ENCODE measurements at places on chromosomes 3 and 15.

DNA sequence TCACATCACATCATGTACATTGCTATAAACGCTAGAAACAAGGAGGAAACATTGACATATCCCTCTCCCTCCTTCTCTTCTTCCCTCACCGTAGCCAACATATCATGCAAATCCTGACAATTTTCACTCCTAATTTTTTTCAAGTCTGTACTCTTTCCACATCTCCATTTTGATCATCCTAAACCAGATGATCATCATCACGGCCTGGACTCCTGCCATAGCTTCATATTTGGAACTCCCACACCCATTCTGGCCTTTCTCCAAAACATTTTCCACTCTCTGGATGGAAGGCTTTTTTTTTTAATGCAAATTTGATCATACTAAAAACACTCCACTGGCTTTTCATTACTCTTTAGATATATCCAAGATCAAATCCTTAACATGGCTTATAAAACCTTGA, 248.0 kb upstream of the CNTN3 start:
- peak; percentile 28 for DNase-seq

DNA sequence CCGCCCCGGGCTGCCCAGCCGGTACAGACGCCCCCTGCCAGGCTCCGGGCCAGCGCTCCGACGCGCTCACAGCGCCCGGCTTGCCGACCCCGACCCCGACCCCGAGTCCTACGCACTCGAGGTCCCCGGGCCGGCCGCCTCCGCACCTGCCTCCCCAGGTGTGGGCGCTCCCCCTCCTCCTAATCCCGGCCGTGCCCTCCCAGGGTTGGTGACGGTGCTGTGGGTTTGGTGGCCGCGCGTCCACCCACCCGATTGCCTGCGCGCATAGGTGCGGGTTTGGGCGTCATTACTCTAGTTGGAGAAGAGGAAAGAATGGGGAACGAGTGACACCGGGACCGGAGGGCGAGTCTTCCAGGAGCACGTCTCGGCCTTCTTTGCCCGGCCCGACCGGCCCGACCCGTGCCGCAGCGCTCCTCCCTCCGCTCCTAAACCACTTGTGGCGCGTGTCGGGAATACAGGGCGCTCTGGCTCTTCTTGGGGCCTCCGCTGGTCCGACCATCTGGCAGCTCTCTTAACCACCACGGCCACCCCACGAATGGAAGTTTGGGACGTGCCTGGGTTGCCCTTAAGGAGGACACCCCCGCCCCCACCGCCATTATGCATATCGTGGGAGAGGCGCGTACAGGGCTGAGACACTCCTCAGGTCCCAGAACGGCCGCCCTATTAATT, 810 bp upstream of the THRB start:
- DNase-seq: no peak

DNA sequence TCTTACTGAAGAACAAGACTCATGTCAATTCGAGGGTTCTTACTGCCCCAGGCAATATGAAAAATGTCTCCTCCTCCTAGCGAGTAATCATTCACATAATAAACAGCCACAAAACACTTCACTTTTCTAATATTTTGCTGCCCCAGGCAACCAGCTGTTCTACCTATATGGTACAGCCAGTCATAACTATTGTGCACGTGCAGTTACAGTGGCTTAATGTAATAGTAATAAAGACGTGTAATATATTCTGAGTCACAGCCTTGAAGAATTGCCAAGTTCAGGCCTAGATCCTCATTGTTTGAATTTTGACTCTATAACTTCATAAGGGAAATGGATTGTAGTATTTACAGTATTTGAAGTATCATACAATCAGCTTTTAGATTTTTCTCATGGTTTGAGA, 1250.0 kb upstream of the GBE1 start:
- DNase-seq: peak; percentile 26

- no peak for DNase-seq
Measured at GRCh38 chr15:42101861-42102260, 7.5 kb upstream of the PLA2G4D start.

GRCh38 chr3:128730471-128730870, 4.5 kb downstream of the RAB7A start:
- no peak for DNase-seq

DNA sequence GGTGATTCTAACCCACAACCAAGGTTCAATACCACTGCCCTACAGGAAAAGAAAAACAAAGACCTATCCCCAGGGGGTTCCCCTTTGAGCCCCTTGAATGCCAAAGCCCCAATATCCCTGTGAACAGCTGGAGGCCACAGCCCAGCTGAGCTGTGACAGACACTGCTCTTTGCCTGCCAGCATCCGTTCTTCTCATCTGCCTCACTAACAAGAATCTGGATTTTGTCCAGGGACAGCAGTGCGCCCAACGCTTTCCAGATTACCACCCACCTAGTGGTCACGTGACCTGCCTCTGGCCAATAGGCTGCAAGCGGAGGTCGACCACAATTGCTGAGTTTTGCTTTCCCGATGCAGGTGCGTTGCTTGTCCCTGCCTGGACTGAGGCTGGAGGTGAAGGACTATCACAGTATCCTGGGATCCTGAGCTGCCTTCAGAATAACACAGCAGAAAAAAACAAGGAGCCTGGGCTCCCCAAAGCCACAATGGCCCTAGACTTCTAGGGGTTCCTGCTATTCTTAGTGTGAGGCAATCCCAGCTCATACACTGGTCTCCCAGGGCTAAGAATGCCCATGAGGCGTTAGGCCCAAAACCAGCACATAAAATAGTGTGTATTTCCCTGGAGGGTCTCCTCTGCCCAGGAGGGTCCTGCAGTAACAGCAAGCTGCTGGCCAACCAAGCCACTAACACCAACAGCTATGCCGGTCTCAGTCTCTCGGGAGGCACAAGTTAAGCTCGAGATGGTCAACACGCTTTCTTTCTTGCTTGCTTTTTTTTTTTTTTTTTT, 13.8 kb downstream of the BDH1 start:
- no peak for DNase-seq

GRCh38 chr3:72169561-72170472, 384.9 kb upstream of the PROK2 start:
- no peak for DNase-seq

GRCh38 chr3:13125092-13126015, 52.1 kb upstream of the IQSEC1 start:
- DNase-seq: no peak

GRCh38 chr3:191414286-191414685, 46.7 kb upstream of the PYDC2 start:
- no peak for DNase-seq

DNA sequence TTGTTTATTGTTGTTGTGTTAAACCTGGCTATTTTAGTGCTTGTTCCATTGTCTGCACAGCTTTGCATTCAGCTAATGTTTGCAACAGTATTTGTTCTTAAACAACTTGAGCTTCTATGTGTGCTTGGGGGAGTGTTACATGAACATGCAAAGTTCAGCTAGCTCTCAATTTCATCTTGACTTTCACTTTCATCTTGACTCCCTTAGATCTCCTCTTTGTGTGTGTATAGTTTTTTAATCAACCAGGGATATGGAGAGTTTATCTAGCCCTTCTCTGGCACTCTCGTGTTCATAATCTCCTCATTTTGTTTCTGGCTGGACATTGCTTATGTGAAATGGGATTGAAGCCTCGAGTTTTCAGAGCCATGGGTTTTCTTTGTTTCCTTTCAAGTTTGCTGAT, 212.4 kb upstream of the ZBTB20 start:
- DNase-seq: no peak

DNA sequence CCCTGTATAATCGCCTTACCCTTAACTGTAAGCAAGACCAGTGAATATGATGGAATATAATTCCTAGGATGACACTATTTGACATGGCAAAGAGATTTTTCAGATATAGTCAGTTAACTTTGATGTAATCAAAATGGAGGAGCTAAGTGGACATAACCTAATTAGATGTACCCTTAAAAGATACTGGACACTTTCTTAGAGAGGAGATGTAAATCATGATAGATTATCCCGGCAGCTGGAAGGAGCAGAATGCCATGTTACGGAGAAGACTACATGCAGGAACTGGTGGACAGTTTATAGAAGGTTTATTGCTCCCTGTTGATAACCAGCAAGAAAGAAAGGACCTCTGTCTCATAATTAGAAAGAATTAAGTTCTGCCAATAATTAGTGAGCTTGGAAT, 1142.9 kb downstream of the SI start:
- DNase-seq: no peak

DNA sequence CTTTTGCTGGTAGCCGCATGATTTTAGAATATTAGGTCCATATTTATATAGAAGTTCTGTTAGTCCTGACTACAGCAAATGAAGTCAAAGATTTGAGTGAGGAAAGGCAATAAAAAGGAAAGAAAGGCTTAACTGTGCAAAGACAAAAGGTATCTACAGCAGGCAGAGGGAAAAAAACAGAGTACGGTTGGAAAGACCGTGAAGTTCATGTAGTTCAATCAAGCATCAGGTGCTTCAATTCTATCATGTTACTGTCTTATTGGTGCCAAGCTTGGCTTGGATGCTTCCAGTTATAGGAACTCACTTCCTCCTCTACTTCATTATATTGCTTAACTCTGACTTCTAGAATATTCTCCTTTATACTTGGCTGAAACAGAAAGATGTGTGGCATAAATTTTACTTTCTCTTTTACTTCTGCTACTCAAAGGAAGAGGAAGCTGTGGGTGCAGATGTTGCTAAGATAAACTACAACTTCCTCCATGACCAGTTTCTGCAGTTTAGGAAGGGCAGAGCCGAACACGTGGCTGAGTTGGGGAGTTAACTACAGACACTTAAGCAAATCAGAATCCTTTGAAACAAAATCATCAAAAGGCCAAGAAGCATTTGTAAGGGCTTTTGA, 72.6 kb upstream of the ZBED2 start:
- no peak for DNase-seq

DNA sequence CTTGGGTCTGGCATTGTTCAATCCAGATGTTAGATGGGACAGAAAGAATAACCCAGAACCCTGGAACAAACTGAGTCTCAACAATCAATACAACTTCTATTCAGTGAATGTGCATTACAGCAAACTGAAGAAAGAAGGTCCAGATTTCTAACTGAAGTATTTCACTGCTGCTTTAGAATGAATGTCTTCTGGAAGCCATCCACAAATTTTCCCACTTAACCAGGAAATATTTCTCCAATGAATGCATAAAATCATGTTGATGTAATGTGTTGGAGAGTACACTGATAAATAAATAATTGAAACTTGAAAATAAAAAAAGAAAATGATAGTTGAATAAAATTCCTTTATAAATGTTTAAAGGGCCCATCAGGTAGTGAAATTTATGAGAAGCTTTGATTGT, 658.6 kb downstream of the ZBBX start:
- DNase-seq: no peak

- DNase-seq: no peak
Measured at GRCh38 chr3:179687967-179688535, 35.2 kb downstream of the USP13 start.

GRCh38 chr3:25662736-25663320, 1.9 kb downstream of the TOP2B start:
- no peak for DNase-seq

GRCh38 chr3:67535006-67535405, 119.4 kb downstream of the SUCLG2 start:
- DNase-seq: no peak

- no peak for DNase-seq
Measured at GRCh38 chr3:77707281-77707680, 667.4 kb downstream of the ROBO2 start.

GRCh38 chr3:40191850-40192448, 117.6 kb upstream of the EIF1B start:
- DNase-seq: no peak

DNA sequence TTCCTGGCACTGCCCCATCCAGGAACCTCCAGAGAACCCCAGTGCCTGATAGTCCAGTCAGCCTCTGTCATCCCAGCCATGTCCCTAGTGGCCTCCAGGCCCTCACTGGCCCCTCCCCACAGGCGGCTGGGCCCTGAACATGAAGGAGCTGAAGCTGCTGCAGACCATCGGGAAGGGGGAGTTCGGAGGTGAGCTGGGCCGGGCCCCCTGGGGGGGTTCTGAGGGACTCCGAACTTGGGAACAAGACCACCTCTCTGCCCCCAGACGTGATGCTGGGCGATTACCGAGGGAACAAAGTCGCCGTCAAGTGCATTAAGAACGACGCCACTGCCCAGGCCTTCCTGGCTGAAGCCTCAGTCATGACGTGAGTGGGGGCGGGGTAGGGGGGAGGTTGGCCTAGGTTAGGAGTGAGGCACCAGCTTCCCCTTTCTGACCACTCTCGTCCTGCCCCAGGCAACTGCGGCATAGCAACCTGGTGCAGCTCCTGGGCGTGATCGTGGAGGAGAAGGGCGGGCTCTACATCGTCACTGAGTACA, 12.0 kb upstream of the LMAN1L start:
- no peak for DNase-seq

GRCh38 chr3:65955792-65956477, 82.8 kb downstream of the MAGI1 start:
- no peak for DNase-seq

DNA sequence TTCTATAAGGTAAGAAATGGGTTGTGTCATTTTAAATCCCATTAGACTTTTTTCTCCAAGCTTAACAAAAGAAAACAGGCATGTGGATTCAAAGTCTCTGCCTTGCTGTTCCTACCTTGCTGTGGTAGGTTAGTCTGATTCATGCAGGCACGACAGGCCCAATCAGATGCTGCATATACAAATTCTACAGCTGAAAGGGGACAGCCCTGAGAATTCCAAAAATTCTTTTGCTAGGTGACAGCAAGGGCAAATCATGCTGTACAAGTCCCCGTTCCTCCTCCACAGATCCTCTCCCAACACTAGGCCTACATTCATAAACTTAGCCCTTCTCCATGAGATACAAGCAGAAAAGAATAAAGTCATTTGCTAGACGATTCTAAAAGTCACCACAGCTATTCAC, 161.2 kb upstream of the THBS1 start:
- no peak for DNase-seq

- no peak for DNase-seq
Measured at GRCh38 chr3:143914257-143914656, 57.4 kb upstream of the DIPK2A start.

DNA sequence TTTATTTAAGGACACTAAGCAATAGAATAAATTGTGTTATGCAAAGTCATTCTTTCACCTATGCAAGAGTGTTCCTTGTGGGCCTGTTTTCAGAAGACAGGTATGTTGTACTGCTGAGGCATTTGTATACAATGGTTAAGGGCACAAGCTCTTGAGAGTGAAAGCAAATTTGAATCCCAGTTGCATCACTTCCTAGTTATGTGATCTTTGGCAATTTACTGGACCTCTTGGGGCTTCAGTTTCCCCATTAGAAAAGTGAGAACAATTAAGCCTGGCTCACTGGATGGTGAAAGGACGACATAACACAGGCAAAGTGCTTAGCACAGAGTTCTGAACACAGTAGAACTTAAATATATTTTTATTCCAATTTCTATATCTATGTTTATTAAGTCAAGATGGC, 117.4 kb downstream of the EFHB start:
- no peak for DNase-seq

- no peak for DNase-seq
Measured at GRCh38 chr3:131973731-131974130, 61.1 kb downstream of the CPNE4 start.

- no peak for DNase-seq
Measured at GRCh38 chr3:11250902-11251806, 21.0 kb upstream of the ATG7 start.

- no peak for DNase-seq
Measured at GRCh38 chr15:26670116-26670515, 102.8 kb downstream of the GABRB3 start.

All from NCI-H1105 (cell line).